Fibroblast of skin of right biceps (primary cell): ENCODE measurements at places on chromosomes 11 and 22.
A peak's percentile ranks its signal among the peaks of the same experiment; 100 is the strongest.

GRCh38 chr11:35974882-35975589 lies 31.2 kb downstream of the LDLRAD3 start:
- no peak for DNase-seq

GRCh38 chr11:132286106-132286505 lies 915.7 kb downstream of the NTM start:
- no peak for DNase-seq

- no peak for DNase-seq
These were observed 102.6 kb upstream of the VPREB1 start for GRCh38 chr22:22141771-22142591.

DNA sequence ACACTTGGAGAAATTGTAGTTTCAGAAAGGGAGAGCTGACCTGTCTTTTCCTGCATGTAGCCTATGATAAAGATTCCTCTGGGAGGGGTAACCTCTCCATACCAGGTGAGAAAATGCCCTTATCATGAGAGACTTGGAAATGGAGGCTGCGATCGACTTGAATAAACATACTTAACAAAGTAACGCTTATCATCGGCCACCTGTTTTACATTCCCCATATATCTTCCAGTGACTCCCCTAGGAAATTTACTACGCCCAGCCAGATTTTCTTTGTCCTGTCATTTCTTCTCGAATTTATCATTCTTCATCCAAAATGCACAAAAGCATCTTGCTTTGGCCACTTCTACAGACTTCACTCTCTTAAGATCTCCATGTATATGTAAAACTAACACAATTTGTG lies 143.5 kb downstream of the CCDC81 start:
- DNase-seq = no peak

GRCh38 chr22:33650244-33650643 lies 270.0 kb downstream of the LARGE1 start:
- no peak for DNase-seq

DNA sequence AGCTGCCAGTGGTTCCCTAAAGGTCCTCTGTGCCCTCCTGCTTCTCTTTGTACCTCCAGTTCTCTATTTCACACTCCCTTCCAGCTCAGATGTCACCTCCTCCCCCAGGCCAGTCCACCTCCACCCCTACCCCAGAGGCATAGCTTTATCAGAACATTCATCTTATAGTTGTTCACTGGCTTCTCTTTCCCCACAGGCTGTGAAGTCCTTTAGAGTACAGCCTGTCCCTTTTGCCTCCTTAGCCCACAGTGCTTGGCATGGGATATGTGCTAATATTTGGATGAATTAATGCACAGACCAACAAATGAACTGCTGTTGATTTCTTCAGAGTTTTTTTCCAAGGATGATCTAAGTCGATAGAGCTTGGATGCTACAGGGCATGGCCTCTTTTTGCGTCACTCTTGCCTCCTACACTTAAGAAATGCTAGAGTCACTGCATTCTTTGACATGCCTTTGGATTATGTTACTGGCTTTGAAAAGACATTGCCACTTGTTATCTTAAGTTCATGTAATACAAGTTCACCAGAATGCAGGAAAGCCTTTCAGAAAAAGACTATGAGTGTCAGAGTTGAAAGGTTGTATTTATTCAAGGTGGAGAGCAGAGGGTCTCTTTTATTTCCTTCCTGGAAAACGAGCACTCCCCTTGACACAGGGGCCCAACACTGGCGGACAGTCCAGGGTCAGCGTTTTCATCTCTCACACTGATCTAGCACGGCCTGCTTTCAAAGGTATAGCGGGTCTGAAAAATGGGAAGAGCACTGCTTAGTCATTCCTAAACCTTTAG lies 75.7 kb downstream of the PISD start:
- DNase-seq = no peak

DNA sequence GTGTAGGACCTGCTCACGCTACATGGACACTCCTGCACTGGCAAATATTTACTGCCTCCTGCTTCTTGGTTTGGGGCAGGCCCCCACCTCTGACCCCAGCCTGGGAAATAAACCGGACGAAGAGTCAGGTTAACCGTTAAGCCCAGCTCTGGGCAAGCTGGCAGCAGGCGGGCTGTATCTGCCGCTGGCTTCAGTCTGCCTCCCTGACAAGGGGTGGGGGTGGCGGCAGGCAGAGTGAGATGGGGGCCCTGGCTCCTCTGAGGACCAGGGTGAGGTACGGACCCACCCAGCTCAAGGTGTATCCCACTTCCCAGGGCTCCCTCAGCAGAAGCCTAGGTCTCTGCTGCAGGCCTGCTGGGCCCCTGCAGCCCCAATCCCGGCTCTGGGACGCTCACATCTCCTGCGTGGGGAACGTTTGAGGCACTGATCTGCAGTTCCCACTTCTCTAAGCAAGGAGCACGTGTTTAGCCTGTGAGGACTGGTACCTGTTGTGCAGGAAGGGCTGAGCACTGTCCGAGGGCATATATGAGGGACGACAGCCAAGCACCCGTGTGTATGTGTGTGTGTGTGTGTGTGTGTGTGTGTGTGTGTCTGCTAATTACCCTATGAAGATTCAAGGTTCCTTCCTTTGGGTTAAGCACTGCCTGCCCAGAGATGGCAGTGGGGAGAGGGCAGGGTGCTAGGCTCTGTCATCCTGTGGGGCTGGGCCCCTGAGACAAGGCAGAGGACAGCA lies 1.1 kb upstream of the LRRC75B start:
- no peak for DNase-seq

DNA sequence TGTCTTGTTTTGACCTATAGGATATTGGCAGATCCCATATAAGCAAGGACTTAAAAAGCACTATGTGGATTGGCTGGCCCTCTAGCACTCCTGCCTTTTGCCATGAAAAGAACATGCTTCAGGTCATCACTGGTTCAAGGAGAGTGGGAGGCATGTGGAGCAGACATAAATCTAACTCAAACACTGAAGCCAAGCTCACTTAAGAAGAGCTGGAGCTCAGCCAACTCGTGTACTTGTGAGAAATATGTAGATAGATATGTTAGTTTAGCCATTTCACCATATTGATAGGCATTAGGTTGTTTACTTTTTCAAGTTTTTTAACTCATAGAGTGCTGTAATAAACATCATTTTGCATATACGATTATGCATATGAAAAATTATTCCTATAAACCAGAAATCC lies 19.9 kb upstream of the BBOX1 start:
- peak; percentile 13 for DNase-seq

DNA sequence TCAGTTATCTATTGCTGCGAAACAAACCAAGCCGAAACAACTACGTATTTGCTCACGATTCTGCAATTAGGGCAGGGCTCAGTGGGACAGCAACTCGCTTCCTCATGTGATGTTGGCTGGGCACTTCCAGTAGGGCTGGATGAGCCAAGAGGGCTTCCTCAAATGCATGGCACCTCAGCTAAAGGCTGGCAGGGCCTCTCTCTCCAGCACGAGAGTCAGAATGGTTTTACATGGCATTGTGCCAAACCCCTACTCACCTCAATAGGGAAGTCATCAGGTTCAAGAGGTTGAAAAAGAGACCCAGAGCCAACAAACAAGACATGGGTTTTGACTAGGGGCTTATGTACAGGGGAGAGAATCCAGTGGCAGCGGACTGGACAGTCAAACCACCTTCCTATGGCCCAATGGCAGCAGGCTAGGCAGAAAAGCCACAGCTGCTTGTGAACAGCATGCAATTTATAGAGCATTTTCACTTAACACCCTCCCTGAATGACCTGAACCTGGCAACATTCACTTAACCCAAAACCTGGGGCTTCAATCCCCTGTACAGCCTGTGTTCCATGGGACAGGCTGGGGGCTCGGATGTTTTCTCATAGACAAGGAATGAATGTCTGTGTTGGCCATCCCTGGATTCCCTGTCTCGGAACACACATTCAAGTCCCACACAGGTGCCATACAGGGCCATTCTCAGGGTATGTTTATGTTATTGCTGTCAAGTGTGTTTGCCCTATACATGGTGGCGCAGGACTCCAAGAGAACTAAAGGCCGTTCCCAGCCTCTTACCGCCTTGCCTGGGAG lies 154.2 kb upstream of the NAV2 start:
- DNase-seq = no peak

DNA sequence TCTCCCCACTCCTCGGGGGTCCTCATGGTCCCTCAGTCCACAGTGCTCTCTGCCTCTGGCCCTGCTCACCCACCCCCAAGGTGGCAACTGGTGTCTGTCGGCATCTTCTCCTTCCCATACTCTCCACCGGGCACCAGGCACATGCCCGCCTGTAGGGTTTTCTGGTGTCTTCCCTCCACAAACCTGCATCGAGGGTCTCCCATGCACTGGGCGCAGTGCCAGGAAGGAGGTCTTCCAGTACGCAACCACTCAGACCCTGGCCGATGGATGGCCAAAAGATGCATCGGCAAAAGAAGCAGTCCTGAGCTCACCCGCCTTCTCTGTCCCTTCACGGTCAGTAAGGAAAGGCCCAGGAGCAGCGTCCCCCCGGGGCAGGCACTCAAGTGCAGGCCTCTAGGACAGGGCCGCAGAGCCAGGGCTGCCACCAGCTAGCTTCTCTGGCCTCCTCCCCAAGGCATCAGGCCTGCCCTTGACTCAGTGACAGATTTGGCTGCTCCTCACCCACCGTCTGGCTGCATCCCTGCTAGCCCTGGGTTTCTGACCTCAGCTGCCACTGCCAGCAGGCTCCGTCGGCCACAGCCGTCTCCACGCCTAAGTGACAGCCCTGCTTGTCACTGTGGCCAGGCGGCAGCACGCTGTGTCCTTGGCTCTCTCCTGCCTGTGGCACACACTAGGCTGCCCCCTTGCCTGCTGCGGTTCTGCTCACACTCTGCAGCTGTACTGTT lies 32.1 kb upstream of the IGSF9B start:
- no peak for DNase-seq

GRCh38 chr11:10669258-10670033 lies 24.1 kb downstream of the IRAG1 start:
- peak; percentile 69 for DNase-seq

DNA sequence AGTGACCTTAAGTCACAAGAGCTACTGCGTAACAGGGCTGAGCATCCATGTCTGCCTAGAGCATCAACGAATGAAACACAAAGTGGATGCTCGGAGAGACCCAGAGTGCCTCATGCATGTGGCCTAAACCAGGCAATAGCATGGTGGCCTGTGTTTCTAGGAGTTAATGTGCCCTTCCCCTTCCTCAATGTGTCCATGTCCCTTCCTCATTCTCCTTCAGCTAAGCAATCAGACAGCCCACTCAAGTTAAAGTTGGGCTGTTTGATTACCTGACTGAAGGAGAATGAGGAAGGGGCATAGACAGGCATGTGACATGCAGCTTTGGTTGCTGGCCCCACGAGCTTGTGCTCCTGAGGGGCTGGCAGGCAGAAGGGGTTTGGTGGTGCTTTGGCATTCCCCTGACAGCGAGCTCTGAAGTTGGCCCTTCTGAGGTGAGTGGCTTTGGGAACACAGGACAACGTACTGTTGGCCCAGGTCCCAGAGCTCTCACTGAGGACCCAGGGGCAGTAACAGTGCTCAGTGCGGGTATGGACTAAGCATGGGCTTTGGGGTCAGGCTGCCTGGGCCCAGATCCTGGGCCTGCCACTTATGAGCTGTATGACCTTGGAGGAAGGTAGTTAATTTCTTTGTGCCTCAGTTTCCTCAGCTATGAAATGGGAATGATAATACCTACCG lies 46.7 kb downstream of the IRAG1 start:
- no peak for DNase-seq

- DNase-seq = no peak
These were observed 52.4 kb downstream of the OTOG start for GRCh38 chr11:17599460-17599925.

- DNase-seq = peak; percentile 75
These were observed 3.3 kb upstream of the GRK2 start for GRCh38 chr11:67262731-67263675.

- DNase-seq = no peak
These were observed 22.1 kb upstream of the PSMA1 start for GRCh38 chr11:14542324-14542723.

DNA sequence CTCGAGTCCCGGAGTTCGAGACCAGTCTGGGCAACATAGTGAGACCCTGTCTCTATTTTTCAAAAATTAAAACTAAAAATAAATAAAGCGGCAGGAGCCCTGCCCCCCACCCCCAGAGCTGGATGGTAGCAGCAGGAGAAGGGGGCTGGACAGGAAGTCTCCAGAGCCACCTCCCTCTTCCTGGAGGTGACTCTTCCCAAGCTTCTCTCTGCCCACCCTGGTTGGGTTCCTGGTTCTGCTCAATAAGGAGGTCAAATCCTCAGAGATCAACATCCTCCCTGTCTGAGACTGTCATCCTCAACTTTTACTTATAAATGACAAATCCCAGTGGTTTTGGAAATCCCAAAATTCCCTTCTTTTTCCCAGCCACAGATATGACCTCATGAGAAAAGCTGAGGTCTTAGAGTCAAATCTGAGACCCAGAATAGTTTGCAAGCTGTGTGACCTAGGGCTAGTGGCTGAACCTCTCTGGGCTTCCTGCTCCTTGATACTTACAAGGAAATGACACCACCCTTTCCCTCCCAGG lies 987 bp downstream of the C1QTNF6 start:
- DNase-seq = peak; percentile 47

DNA sequence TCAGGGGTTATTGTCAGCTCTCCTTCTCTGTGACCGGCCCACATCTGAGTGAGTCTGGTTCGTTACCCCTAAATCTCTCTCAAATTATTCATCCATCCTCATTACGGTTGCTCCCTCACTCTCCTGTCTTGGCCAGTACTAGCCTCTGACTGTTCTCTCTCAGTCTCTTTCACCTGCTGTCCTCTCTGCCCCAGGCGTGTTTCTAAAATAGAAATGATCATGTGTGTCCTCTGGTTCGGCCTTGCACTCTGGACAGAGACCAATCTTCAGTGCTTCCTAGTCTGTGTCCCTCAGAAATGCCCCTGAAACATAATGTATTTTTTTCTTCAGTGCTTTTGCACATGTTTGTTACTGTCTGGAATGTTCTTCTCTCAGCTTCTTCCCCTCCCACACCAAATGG lies 4.9 kb downstream of the PSMD13 start:
- DNase-seq = no peak

- DNase-seq = peak; percentile 16
These were observed 945.3 kb downstream of the LRRC4C start for GRCh38 chr11:40514124-40514523.

DNA sequence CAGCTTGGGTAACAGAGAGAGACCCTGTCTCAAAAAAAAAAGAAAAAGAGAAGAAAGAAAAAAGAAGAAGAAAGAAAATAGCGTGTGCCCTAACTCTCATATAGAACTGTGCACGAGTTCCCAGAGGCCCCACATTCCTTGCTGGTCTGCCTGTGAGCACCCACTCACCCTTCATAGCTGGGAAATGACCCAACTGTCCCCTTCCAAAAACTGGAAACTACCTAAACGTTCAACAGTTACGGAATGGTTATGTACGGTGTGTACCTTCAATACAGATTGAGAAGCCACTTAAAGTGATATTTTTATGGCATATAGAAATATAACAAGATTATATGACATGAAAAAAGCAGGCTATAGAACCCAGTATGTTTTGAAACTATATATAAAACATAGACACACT lies 82.0 kb downstream of the PARVA start:
- DNase-seq = no peak

DNA sequence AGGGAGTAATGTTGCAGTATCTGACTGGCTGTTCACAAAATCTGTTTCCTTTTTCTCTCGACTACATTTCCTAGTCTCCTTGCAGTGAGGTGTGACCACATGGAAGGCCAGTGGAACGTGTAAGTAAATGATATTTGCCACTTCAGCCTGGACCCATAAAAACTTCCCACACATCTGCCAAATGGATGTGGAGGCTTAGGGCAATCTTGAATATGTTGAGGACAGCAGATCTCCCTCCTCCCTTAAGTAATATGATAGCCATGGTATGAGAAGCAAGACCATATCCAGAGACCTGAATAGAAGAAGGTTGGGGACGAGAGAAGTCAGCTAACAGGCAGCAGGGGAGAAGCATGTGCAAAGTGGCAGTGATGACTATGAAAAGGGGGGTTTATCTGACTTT lies 33.0 kb upstream of the C11orf87 start:
- no peak for DNase-seq

GRCh38 chr11:936199-936598 lies 10.5 kb downstream of the AP2A2 start:
- no peak for DNase-seq
